GM23248 (cell line): ENCODE measurements at places on chromosomes 1 and 21.
A peak's percentile ranks its signal among the peaks of the same experiment; 100 is the strongest.

GRCh38 chr1:180542113-180542837 lies 16.5 kb upstream of the OVAAL start:
- peak; percentile 50 for DNase-seq

- DNase-seq = no peak
Measured at GRCh38 chr1:183568176-183569021, 21.9 kb downstream of the NCF2 start.

DNA sequence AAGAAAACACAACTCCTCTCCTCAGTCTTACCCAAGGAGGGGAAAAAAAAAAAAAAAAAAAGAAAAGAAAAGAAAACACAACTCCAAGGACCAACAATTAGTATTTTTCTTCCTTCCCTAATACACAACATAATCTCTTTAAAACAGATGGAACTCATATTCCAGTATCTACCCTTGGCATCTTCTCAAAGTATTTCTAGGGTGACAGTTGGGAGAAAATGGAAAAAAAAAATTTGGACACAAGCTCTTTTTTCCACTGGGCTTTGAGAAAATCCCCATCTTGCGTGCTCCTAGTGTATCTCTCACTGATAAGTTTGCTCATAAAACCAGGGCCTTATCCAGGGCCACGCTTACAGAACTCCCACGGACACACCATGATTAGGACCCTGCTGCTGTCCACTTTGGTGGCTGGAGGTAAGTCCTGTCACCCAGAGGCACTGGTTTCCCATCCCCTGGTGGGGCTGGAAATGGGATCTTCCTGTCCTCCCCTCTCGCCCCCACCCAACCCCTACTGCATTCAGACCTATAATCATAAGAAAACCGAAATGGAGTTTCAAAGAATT lies at the start of gene CELA2B:
Gene CELA2B, plus strand, starts transcription at position 353 of the 563 bp plus-strand sequence. Its CDS starts 22 bp downstream, at position 375.
- no peak for DNase-seq

- no peak for DNase-seq
Measured at GRCh38 chr1:245651093-245651492, 496.3 kb downstream of the KIF26B start.

DNA sequence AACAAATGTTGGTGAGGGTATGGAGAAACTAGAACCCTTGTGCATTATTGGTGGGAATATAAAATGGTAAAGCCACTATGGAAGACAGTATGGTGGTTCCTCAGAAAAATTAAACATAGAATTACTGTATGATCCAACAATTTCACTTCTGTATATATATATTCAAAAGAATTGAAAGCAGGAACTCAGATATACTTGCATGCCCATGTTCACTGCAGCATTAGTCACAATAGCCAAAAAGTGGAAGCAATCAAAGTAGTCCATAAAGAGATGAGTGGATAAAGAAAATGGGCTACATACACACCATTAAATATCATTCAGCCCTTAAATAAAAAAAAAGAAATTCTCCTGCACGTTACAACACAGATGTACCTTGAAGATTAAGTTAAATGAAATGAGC lies 34.1 kb downstream of the ABL2 start:
- no peak for DNase-seq

GRCh38 chr1:82923931-82924330 lies 1075.0 kb downstream of the TTLL7 start:
- DNase-seq = no peak

- peak; percentile 87 for DNase-seq
Measured at GRCh38 chr1:19918057-19918456, 5.4 kb downstream of the PLA2G2E start.
